CD8-positive, alpha-beta T cell (primary cell): ENCODE measurements at places on chromosomes 13 and 19. TPM values are rescaled to one million over a fixed set of nuclear protein-coding genes. Genes with fewer than 3 reads are reported as not detected.

- no peak for DNase-seq
Observed at GRCh38 chr19:41457241-41457640, 14.3 kb downstream of the ERICH4 start.

DNA sequence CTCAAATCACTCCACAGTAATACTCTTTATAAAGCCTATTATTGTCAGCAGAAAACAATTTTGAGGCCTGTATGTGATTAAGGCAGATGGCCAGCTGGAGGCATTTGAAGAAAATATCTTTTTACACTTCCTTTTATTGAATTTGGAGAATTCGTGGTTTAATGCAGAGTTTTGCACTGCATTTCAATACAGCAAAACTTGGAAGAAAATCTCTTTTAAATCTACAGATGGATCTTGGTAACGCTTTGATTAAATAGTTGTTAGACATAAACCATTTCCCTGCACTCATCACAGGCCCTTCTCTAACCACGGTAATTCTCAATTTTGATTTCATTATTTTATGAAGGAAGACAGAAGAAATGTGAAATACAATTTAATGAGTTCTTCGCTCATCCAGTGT lies 185.7 kb downstream of the RFC3 start:
- DNase-seq = no peak

DNA sequence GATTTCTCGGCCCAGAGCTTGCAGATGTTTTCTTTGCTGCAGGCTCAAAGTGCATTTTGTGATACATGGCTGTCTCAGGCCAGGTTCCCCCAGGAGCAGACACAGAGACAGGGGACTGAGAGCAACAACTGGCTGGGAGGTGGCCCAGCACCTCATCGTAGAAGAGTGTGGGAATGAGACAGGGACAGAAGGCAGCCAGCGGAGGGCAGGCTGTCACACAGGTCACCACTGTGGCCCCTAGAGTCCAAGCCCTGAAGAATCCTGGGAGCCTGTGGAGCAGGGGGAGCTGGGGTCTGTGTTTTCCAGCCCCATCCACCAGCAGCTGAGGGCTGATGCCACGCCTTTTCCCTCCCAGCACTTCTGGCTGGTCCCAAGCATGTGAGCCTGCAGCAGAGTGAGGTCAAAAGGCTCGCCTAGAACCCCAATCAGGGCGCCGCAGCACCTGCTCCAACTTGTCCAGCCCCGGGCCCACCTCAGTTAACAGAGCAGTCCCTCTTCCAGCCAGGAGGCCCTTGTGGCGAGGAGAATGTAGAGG lies 723.8 kb downstream of the UQCRFS1 start:
- no peak for DNase-seq

DNA sequence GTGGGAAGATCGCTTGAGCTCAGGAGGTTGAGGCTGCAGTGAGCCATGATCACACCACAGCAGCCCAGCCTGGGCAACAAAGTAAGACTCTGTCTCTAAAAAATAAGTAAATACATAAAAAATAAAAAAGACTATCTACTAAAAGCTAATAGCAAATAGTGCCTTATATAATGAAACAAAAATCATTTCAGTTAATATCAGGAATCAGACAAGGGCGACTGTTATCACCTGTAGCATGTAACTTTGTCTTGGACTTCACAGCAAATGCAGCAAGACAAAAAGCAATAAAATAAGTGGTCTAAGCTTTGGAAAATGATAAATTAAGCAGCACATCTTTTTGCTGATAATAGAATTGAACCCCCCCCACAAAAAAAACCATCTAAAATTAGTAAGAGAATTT lies 21.2 kb upstream of the GPI start:
- DNase-seq = no peak

GRCh38 chr13:61013796-61014195 lies 401.9 kb downstream of the PCDH20 start:
- DNase-seq = no peak

The ZNF580 gene
- 32.0 TPM for total RNA-seq

The AMH gene
- 4.4 TPM for total RNA-seq

DNA sequence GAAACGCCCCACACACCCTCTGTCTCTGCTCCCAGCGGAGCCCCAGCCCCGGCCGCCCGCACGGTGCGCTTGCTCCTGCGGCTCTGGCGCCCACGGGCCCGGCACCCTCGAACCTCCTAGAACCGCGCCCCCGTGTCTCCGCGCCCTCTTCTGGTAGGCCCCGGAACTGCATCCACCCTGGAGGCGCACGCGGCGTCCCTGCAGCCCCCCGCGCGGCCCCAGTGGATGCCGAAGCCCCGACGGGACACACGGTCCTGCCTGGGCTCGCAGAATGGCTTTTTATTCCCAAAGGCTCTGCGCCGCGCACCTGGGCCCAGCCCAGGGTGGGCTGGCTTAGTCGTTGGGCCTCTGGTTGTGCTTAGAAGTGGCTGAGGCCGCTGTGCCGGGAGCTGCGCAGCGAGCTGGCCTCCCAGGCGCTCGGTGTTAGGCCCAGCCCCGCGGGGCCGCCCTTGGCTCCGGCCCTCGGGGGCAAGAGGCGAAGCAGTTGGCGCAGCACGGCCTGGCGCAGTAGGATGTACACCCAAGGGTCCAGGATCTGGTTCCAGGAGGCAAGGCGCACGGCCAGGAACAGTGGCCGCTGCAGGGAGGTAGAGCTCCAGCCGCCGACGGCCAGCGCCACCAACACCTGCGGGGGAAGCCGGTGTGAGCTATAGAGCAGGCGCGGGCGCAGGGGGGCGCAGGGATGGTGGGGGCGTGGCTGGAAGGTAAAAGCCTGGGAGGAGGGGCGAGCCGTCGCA lies 2.8 kb downstream of the PTGER1 start:
- DNase-seq = peak; percentile 94

GRCh38 chr13:33611121-33611805 lies 206.7 kb upstream of the RFC3 start:
- no peak for DNase-seq

DNA sequence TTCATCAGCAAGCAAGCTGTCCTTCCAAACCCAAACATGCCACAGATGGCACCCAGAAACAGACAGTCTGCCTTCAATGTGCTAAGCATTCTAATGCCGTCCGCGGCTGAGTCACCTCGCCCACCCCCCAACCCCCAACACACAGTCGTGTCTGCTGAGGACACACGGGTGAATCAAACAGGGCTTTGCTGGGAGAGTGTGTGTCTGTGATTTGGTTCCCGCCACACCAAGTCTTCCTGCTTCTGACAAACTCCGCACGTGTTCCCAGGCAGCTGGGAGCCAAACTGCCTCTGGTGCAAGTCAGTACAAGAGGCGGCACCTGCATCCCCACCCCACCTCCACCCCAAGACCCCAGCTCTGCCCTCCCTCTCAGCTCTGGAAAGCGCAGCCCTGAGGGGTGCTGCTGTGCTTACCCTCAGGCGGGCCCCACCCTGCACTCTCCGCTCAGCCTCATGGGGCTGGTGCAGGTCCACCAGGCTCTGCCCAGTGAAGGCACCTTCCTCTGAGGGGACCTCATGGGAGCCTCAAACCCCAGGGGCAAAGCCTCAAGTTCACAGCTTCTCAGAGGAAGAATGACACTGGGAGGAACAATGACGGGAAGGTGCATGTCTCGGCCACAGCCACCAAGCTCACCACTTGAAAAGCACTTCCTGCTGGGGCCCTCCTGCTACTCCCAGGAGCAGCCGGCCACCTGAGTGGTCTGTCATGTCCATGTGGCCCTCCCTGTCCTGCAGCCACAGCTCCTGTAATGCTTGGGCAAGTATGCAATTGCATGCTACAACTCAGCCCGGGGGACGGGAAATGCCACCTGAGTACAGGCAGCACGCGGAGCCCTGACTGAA lies 15.0 kb upstream of the SLC35E1 start:
- DNase-seq = peak; percentile 82

The ZSCAN4 gene
- total RNA-seq = not detected

DNA sequence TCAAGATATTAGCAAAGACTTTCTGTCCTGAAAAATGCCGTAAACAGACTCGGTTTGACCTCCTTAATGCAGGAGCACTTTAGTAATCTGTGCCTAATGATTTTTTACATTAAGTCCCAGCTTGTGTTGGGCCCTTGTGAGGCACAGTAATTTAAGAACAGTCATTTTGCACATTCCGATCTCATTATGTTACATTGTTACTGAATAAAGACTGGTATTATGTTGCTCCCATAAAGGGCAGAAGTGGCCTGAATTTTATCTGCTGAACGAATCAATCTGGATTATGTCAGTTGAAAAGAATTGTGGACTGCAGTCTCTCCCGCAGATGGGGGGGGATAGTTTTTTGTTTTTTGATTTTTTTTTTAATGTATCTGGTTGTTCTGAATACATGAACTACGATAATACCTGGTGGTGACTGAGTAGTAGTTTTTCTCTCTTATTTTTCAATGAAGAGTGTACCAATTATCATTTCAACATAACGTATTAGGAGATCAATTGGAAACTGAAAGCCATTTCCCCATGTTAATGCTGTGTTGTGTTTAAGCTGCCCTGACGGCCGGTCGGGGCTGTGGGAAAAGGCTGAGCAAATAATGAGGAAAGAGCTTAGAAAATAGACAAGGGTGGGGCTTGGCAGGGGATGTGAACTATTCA lies 290.2 kb downstream of the ZNF536 start:
- DNase-seq = no peak

The CPB2 gene
- total RNA-seq = not detected

The IZUMO2 gene
- total RNA-seq = not detected

The ZNF442 gene
- total RNA-seq = 1.00 TPM

DNA sequence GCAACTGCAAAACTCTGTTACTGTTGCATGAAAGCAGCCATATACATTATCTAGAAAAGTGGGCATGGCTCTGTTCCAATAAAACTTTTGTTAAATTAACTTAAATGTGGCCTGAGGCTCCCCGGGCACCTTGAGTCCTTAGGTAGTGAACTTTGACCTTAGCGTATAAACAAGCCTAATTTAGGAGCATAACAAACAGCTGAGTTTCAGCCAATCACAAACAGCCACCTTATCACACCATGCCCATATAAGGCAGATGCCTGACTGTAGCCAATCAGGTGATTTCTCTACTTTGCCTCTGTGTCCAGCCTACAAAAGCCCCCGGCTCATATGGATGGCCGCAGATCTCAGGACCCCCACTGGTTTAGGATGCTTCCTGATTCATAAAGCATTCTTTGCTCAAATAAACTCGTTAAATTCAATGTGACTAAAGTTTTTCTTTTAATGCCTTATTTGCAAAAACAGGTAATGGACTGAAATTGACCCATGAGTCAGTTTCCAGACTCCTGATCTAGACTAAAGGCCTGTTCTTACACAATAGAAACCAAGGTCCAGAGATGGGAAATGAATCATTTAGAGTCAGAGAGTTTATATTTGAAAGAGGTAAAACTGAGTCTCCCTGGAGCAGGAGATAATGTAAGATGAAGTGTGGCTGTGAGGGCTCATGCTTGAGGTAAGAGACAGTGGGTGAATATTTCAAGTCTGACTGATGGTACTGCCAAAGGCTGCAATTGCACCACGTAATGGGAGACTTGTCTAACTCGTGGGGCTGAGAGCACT lies 130.2 kb downstream of the FGF9 start:
- DNase-seq = no peak

DNA sequence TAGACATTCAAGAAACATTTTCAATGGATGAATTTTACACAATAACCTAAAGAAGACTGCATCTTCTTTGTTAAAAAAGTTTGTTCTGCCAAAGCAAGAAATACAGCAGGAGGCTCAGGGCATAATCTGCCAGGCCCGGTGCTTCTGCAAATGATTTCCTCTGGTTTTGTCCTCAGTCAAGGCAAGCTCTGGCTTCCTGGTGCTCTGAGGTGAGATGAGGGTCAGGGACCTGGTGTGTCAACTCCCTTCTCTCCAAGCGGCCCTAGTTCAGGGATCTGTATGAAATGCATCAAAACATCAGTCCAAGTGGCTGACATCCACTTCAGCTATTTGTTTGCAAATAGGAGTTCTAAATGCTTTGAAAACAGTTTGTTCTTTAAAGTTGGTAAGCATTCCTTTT lies 31.6 kb downstream of the LACC1 start:
- no peak for DNase-seq

The MTUS2 gene
- not detected for total RNA-seq

- no peak for DNase-seq
Observed at GRCh38 chr13:101875717-101876393, 423.4 kb downstream of the ITGBL1 start.

The DPF1 gene
- not detected for total RNA-seq

The MRPS12 gene
- 15.7 TPM for total RNA-seq

DNA sequence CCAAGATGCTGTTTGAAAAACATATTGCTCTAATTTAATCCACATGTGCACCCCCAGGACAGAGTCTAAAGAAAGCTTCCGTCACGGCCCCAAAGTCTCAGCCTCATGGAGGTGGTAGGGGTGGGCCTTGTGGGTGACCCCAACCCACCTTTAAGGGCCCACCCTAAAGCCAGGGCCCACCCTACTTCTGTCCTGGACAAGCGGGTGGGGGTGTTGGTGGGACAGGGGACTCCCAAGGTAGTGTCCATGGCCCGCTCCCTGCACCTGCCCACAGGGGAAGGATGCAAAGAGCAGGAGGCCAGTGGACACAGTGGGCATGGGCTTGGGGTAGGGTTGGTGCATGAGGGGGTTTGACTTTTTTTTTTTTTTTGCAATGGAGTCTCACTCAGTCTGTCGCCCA lies 66.8 kb downstream of the KCTD15 start:
- no peak for DNase-seq
